A549 treated with dexamethasone at 1 μM for 4 hours (cell line): ENCODE measurements at places on chromosomes 3 and 15. TPM values are rescaled to one million over a fixed set of nuclear protein-coding genes. Genes with fewer than 3 reads are reported as not detected.

THSD4 gene
- 21.1 to 32.4 TPM (median 29.6 TPM) in 5 replicates for total RNA-seq

CILP gene
- total RNA-seq, result 0.60 to 0.79 TPM (median 0.71 TPM) in 5 replicates

DUOXA1 gene
- 0.03 to 0.27 TPM (median 0.08 TPM) in 5 replicates for total RNA-seq

NPAP1 gene
- not detected in 5 replicates for total RNA-seq

FSTL1 gene
- 44.5 to 74.3 TPM (median 60.0 TPM) in 5 replicates for total RNA-seq

KNG1 gene
- 0.07 TPM in 1 of 5 replicates, not detected in the others for total RNA-seq

SCN5A gene
- 0.40 to 0.86 TPM (median 0.62 TPM) in 5 replicates for total RNA-seq
